Sciatic nerve (tissue), 2 donors: ENCODE measurements at places on chromosomes 6 and 20.

DNA sequence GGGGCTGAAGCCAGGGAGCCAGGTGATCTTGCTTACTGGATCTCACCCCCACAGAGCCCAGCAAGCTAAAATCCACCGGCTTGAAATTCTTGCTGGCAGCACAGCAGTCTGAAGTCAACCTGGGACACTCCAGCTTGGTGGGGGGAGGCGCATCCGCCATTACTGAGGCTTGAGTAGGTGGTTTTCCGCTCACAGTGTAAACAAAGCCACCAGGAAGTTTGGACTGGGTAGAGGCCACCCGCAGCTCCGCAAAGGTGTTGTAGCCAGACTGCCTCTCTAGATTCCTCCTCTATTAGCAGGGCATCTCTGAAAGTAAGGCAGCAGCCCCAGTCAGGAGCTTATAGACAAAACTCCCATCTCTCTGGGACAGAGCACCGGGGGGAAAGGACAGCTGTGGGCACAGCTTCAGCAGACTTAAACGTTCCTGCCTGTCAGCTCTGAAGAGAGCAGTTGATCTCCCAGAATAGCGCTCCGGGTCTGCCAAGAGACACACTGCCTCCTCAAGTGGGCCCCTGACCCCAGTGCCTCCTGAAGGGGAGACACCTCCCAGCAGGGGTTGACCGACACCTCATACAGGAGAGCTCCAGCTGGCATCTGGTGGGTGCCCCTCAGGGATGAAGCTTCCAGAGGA lies 206.3 kb upstream of the KHDRBS2 start:
- DNase-seq = no peak

DNA sequence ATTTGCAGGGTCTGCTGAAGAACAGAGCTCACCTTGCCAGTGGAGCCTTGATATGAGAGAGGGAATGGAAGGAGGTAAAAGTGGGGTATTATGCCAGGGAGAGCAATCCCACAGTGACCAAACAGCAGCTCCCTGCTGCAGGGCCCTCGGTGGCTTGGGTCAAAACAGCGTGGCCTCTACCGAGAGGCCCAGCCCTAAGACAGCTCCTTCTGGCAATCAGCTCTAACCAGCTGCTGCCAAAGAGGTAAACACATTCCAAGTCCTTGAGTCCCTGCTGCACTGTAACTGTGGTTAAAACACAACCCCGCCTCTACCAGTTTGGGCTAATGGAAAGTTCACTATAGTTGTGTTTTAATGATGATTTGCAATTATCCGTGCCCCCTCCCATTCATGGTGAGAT lies 1.4 kb upstream of the DAAM2 start:
- DNase-seq = no peak

- DNase-seq = no peak
These were observed 6.5 kb upstream of the NCOA6 start for GRCh38 chr20:34831936-34832335.

DNA sequence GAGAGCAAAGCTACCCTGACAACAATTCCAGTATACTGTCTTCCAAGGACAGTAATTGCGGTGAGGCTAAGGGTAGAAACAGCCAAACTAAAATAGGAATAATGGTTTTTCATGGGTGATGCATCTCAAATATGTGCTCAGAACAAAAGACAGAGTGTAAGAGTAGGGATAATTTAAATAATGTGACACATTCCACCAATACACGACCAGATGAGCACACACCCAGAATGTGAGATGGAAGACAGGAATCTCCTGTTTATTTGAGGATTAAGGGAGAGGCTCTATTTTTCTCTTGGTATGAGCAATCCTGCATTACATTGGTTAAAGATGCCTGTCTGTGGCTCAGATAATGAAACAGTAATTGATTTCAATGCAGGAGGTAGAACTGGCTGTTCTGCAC lies 292.9 kb upstream of the ZFP64 start:
- no peak for DNase-seq

DNA sequence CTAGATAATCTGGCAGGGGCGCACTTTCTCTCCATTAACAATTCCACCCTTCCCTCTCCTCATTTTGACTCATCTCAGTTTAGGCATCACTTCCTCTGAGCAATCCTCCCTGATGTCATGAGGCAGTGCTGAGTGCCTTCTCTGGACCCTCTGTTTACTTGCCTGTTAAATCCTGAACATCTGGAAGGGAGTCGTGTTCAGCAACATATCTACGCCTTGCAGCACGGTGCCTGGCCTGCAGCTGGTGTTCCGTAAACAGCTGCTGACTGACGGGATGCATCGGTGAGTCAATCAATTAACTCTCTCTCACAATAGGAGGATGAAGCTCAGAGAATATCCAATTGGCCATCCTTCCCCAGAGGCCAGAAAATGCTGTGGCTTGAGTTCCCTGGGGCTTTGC lies 613.5 kb downstream of the PTPRT start:
- DNase-seq = no peak

DNA sequence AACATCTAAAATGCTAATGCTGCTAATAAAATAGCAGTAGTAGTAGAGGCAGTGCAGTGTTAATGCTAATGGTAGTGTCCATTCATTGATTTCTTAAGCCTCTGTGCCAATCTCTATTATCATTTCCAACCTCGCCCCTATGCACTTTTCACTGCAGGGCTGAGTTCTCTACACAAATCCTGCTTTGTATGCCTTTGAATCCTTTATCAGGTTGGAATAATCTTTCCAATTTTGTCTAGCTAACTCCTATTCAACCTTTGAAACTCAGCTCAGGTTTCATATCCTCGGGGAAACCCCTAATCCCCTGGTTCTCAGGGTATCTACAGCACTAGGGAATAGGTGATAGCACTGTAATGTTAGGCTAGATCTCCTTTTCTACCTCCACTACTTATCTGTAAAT lies 284.0 kb upstream of the RUNX2 start:
- DNase-seq = no peak

DNA sequence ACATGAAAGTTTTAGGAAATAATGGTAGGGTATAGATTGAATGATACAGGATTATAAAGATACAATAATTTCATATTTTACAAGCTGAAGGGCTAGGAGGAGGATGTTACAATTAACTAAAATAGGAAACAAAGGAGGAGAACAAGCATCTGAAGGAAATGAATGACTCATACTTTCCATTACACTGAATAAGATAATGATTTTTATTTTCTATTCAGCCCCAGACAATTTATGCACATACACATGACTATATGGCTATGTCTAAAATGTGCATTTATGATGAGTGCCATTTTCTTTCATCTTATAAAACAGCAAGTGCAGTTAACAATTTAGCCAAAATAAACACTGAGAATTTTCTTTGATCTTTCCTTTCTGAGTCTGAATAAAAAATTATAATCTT lies 994.6 kb upstream of the ADGRB3 start:
- no peak for DNase-seq

- no peak for DNase-seq
These were observed at the start of gene C20orf141 for GRCh38 chr20:2814587-2815051. TSS of gene C20orf141 (plus strand) at chr20:2814987. CDS start at chr20:2815185, 198 bp downstream.
